ENCODE measurements at places on chromosomes 7 and 10.

DNA sequence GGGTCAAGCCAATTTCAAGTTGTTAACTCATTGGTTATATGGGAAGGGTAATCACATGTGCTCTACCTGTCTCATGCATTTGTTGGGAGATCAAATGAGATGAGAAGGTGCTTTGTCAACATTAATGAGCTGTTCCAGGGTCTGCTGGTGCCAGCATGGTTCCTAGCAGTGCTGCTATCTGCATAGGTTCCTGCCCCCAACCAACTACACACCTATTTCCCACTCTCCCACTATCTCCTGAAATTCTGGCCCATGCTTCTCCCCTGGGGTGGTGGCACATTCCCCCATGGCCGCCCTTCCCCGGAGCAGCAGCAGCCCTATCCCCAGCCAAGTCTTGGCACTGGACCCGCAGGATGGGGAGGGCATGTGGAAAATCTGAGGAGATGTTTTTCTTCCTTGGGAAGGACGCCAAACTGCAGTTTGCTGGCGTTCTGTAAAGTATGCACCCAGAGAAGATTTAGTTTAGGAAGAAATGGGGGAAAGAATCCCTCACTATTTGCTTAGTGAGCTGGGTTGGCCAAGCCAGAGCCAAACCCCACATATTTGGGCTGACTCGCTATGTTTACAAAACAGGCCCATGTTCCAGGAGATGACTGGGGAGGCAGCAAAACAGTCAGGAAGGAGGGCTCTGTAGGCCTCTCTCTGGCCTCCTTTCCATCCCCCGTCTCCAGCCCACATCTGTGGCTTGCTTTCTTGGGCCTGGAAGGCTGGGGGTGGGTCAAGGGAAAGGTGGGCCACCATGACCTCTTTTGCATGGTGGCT, 42.5 kb downstream of the PPP1R3C start:
- peak; percentile 94 for DNase-seq

DNA sequence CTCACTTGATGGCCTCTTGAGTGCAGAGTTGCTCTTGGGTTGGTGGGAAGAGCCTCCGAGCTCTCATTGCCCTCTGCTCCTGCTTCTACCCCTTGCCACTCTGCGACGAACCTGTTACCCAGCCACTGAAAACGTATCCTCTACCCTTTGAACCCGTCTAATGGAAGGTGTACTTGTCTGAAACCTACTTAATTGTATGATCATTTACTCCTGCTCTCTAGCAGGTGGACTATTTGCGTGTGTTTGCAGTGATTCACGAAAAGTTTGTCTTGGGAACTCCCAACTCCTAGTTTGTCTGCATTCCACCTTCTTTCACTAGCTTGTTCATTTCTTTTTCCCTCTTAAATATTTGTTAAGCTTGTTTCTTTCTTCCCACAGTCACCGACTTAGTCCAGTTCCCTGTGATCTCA, 503 bp downstream of the CROT start:
- DNase-seq = no peak

GRCh38 chr7:5629941-5630340, 151.5 kb downstream of the RNF216 start:
- no peak for DNase-seq

- DNase-seq = no peak
Observed at GRCh38 chr7:147298611-147299043, 1182.0 kb downstream of the CNTNAP2 start.

- no peak for DNase-seq
Observed at GRCh38 chr7:141511676-141512396, 39.4 kb upstream of the AGK start.

- peak; percentile 94 for DNase-seq
Observed at GRCh38 chr10:97574374-97575126, 2.0 kb downstream of the ANKRD2 start.

DNA sequence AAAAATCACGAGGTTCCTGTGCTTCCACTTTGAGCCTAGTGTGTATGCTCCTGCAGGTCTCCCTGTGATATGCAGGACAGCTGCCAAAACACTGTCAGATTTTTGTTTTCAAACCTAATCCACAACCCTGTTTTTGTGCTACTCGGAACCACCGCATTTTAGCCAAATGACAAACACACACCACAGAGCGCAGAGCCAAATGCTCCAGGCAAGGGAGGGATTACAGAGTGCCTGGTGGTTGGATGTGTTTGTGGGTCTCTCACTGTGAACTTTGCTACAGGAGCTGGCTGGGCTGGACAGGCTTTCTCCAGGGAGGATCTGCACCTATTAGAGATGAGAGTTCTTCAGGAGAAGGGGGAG, 5.7 kb upstream of the RBM28 start:
- DNase-seq = no peak

- no peak for DNase-seq
Observed at GRCh38 chr7:135204341-135204749, 7.0 kb downstream of the WDR91 start.

DNA sequence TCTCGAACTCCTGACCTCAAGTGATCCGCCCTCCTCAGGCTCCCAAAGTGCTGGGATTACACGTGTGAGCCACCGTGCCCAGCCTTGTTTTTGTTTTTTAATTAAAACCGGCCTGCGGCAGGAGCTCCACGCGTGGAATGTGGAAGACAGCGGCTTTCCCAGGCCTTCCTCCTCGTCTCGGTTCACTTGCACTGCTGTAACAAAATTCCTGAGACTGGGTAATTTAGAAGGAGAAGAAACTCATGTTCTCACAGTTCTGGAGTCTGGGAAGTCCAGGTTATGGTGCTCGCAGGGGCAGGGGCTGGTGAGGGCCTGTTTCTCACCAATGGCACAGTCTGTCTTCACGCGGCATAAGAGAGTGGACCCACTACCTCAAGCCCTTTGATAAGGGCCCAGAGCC, 14.4 kb upstream of the CRYGN start:
- no peak for DNase-seq

- DNase-seq = peak; percentile 86
Observed at GRCh38 chr7:105013816-105014692, at the start of gene KMT2E. Gene KMT2E, plus strand, starts transcription at chr7:105014205. Its CDS starts 26,748 bp downstream, at chr7:105040953.
